ENCODE measurements at places on chromosomes 7 and 10.

DNA sequence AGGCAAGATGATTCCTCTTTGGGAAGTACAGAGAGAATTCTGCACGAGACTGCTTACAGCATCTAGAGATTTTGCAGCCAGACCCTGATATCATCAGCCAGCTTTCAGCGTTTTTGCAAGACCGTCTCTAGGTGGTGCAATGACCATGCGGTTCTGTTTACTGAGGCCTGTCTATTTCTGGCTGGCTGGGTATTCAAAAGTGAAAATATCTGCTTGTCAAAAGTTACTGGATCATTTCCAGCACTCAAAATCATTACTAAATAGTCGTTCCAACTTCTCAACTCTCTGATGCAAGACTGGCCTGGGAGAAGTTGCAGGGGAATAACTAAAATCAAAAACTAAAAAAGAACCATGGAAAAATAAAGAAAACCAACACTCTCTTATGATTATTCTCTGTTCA is 240.1 kb downstream of the ELMO1 start:
- DNase-seq, result peak; percentile 86

GRCh38 chr7:155795401-155795800 is 16.9 kb downstream of the SHH start:
- DNase-seq, result no peak

DNA sequence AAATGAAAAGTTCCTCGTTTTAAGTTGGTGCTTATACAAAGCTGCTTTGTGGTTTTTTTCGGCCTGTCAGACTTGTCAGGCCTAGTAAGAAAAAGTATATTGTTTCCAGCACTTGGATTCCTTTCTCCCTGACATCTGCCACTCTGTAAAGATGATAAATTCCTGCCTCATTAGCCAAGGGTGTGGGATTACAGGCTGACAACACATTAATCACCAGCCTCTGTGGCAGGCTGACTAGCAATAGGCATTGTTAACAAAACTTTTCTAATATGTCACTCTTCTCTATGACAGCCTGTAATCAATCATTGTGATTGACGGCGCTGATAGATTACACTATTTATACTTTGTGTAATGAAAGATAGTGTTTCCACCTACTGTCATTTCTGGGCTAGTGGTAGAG is 682.5 kb downstream of the LRMDA start:
- DNase-seq, result peak; percentile 12

GRCh38 chr7:155259866-155260497 is 37.7 kb upstream of the INSIG1 start:
- no peak for DNase-seq

DNA sequence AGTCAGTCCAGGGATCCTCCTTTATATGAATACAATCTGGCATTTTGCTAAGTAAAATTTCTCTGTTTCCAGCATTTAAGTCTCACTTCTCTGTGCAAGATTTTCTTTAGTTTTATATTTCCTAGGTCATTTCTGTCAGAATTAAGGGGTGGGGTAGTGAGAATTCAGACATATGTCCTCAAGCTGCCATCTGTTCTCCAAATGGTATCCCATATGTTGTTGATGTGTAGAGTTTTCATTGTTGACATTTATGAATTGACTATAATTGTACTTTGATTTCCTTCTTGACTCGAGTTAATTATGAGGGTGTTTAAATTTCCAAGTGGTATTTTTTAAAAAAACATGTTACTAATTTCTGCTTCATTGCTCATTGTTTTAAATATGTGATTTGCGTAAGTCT is 148.8 kb downstream of the NPSR1 start:
- DNase-seq, result no peak

GRCh38 chr10:122487174-122487765 is 25.9 kb downstream of the HTRA1 start:
- no peak for DNase-seq

DNA sequence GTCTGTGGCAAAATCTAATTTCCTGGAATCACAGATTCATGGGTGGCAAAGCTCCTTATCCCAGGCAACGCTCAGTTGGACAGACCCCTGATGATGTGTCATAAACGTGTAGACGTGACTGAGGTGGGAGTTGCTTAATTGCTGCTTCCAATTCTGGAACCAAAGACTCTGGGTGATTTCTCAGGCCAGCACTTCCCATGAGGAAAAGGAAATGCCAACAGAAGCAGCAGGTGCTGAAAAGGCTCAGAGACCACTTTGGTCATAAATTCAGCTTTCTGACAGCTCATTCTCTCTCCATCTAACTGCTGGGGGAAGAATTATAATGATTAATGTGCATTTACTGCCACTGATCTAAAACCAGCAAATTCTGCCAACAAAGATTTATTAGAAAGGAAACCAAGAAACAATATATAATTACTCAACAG is 88.7 kb downstream of the OSBPL3 start:
- no peak for DNase-seq

GRCh38 chr7:18541181-18541870 is 45.8 kb downstream of the HDAC9 start:
- no peak for DNase-seq

- no peak for DNase-seq
These were observed 21.0 kb downstream of the ASB13 start for GRCh38 chr10:5645375-5645774.

- DNase-seq, result peak; percentile 40
These were observed 35.4 kb downstream of the KLF6 start for GRCh38 chr10:3749600-3749999.

- DNase-seq, result no peak
These were observed 25.1 kb upstream of the LIMK1 start for GRCh38 chr7:74058486-74058885.

GRCh38 chr7:539731-540411 is 20.2 kb upstream of the PDGFA start:
- DNase-seq, result no peak

GRCh38 chr10:42850931-42851330 is 68.3 kb downstream of the BMS1 start:
- no peak for DNase-seq

- peak; percentile 38 for DNase-seq
These were observed at the start of gene GRB10 for GRCh38 chr7:50782375-50783208. Gene GRB10 (minus strand): TSS chr7:50782896. CDS start chr7:50732322, 50,574 bp downstream.

- no peak for DNase-seq
These were observed 227.5 kb downstream of the WDR11 start for GRCh38 chr10:121078672-121079102.

DNA sequence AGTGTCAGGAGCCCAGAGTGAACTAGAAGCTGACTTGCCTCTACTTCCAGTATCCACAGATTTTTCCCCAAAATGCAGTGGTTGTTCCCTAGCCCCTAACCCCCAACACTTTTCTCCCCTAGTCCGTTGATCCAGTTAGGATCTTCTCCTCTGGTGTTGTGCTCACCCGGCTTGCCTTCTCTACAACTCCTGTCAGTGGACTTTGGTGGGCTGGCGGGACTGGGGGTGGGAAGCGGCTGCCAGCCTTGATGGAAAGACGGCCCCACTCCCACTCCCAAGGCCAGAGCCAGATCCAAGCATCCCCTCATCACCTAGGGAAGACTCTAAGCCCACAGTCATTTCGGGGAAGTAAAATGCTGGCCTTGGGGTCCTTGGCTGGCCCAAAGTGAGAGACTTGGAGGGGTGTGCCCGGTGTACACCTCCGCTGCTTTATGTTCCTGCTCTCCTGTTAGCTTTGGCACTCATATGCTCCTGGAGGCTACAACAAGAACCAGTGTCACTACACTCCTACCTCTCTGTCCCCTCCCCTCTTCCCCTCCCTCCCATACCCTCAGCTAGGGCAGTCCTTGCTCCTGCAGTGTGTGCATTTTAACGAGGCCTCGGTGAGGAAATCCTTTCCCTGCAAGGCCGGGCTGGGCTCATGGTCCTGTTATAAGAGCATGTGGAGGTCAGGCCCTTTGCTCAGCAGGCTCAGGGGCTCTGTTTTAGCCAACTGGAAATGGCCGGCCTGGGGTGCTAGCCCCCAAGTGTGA is 930 bp upstream of the HOXA10 start:
- DNase-seq, result no peak

DNA sequence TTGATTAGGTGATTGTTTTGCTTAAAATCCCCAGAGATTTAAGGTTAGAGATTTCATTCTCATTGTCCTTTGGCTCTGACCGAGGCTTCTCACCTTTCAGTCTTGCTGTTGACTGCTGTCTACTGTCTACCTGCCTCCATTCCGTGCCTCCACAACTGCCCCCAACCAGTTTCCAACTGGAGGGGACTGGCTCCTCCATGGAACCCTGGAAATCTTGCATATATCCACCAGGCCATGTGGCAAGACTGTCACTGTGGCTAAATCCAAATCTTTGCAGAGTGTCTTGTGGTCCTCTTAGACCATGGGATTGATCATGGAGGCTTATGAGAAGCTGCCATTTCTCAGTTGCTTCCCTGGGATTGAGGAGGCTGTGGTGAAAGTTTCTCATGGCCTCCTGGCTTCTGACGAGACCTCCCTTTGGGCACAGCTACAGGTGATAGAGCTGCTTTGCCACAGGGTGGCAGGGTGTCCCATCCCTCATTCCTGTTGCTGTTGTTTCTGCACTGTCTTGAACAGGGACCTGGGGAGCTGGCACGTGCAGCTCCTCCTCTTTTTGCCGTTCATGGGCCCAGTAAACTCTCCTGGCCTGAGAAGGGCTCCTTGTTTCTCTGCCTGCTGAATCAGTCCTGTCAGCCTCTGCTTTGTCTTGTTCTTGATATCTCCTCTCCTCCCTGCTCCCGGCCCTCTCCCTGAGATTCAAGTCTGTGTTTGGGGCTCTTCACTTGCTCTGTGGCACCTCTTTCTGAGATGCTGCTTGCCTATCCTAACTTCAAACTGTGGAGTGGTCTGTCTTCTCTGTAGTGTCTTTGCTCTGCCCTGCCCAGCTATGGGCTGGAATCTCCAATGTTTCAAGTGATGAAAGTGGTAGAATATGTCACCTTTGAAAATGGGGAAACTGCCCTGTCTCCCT is 63.6 kb upstream of the IGFBP3 start:
- DNase-seq, result no peak

GRCh38 chr10:48551861-48552591 is 52.8 kb downstream of the ARHGAP22 start:
- DNase-seq, result peak; percentile 84

GRCh38 chr7:127996253-127997071 is 34.8 kb downstream of the LRRC4 start:
- DNase-seq, result peak; percentile 15

- DNase-seq, result no peak
These were observed 10.4 kb upstream of the BAMBI start for GRCh38 chr10:28666751-28667467.

GRCh38 chr7:134619627-134620331 is 26.9 kb upstream of the BPGM start:
- DNase-seq, result no peak

- no peak for DNase-seq
These were observed 50.4 kb downstream of the CASD1 start for GRCh38 chr7:94559972-94560371.

GRCh38 chr10:89373916-89374711 is 3.7 kb upstream of the IFIT1B start:
- peak; percentile 88 for DNase-seq

DNA sequence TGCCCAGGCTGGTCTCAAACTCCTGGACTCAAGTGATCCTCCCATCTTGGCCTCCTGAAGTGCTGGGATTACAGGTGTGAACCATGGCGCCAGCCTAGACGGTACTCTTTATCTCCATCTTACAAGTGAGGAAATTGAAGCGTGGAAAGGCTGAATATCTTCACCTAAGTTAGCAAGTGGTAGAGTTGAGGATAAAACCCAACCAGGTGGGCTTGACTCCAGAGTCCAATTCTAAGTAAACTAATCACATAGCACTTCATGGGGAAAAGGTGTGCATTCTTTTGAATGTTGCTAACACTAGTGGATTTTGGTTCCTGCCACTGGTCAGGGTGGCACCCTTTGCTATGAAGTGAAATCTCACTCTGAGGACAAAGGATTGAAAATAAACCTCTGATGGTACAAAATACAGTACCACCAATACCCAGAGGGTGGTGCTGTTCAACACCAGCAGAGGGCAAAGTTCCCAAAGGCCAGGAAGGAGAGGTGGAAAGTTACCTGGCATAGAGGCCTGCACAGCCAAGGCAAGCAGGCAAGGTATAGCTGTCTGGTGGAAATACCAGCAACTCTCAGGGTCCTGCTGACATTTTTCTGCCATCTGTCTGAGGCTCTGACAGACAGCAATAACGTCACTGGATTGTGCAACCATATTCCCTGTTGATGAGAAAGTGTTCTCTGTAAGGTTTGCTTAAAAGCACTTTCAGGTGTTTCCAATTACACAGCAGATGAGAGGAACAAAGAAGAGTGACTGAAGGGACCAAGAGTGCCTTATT is 17.6 kb downstream of the ZDHHC16 start:
- DNase-seq, result peak; percentile 69

- DNase-seq, result peak; percentile 10
These were observed 33.8 kb upstream of the SMKR1 start for GRCh38 chr7:129468547-129468946.

DNA sequence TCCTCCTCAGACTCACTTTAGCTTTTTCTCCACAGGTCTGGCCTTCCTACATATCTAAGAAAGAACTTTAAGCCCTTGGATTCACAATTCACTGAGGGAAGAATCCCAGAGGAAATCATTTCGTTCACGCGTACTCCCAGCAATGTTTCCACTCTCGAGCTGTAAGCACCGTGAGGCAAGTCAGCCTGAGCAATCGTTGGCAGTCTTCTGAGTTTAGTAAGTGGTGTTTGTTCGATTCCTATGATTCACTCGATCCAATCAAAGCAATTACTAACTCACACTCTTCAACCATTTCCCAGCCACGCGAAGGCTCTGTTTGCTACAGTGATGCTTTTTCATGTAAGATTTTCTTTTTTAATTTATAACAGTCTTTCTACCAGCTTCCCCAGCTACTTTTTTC is 10.2 kb upstream of the PRLHR start:
- no peak for DNase-seq

DNA sequence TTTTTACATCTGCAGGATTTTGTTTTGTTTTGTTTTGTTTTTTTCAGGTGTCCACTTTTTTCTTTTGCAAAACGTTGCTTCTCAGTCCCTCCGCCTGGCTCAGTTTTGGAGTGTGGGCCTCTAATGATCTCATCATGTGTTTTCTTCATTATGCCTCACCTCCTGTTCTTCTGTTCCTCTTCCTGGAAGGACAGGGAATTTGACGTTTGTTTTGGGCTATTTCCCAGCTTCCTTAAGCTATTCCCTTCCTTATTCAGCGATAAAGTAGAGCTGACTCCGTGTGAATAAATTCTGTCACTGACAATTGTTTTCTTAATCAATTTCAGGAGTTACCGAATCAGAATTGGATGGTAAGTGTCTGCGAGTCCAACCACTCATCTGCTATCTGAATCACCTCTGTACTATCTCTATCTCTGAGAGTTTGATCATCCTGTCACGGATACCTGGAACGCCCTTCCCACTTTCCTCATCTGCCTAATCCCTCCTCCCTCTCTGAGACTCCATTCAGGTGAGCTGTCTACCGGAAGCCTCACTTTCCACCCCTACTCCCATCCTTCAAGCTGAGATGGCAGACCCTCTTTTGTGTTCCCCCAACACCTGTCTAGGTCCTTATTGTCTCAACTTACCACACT is 218.4 kb downstream of the GATA3 start:
- DNase-seq, result no peak

- no peak for DNase-seq
These were observed 148.3 kb downstream of the MGMT start for GRCh38 chr10:129615381-129615780.

Measured in hematopoietic multipotent progenitor cell treated with erythropoietin and hydrocortisone succinate and interleukin-3 and kit ligand, for 4 days (in vitro differentiated cells).